ENCODE measurements at places on chromosomes 16 and 17.

DNA sequence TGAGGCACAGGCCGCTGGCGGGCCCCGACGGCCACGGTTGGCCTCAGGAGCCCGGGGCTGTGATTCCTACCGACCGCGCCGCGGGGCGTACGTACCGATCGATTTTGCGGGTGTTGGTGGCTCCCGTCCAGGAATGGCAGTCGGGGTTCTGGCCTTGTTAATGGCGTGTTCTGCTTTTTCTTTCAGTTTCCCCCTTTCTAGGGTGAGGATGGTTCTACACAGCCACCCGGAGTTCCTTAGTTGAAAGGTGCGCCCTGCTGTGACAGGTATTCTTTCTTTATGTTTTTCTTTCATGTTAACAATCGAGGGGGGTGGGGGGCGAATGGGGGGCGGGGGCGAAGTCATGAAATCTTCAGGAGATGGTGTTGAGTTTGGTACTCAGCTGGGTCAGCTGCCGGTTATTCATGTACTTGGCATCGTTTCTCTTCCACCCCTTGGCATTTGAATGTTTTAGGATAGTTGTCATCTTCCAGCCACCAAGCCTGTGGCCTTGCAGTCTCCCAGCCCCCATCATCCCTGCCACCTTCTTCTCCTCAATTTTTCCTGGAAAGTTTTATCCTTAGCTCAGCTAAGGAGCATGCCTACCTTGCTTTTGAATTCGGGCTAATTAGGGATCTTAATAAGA is 802 bp downstream of the CYLD start:
- H3K27me3 ChIP-seq, result no peaks in the 10 kb centered on the region
- no peaks in the 10 kb centered on the region for H3K36me3 ChIP-seq
- H3K27ac ChIP-seq, result no peak overlapping the region
- 0 out of 2 replicates have a peak, but pooled peaks cover 3% of the 10 kb centered on the region for H3K4me1 ChIP-seq

- H3K36me3 ChIP-seq, result peaks cover 74% of the 10 kb centered on the region
- H3K27ac ChIP-seq, result no peak overlapping the region
- peak; percentile 71 for DNase-seq
These were observed 7.5 kb upstream of the HSD3B7 start for GRCh38 chr16:30977502-30977901.

DNA sequence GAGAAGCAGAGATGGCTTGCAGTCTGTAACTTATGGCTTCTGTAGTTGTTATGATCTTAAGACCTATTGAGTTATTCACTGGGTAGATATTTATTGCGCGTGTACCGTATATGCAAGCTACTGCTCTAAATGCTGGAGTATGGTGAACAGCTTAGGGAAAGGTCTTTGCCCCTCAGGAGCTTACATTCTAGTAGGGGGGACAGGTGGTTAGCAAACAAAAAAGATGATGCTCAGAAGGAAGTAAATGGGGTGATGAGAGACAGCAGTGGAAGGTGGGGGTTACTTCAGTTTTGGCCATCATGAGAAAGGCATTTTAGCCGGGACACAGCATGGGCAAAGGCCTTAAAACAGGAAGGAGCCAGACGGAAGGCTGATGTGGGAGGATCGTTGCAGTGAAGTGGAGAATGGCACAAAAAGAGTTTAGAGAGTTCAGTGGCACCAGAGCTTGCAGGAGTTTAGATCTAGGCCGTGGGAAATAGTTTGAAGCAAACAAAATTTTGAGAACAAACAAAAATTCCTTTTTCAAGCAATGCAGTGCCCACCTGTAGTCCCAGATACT is 2.1 kb downstream of the ARMC7 start:
- H3K4me3 ChIP-seq, result no peak overlapping the region
- H3K36me3 ChIP-seq, result peaks cover 29% of the 10 kb centered on the region
- DNase-seq, result no peak
- no peak overlapping the region for H3K27ac ChIP-seq
- H3K4me1 ChIP-seq, result no peaks in the 10 kb centered on the region

GRCh38 chr17:57341611-57342540 is 85.6 kb downstream of the MSI2 start:
- peaks cover 7% of the 10 kb centered on the region for H3K36me3 ChIP-seq
- H3K27ac ChIP-seq, result no peak overlapping the region
- peaks cover 16% of the 10 kb centered on the region for H3K4me1 ChIP-seq
- H3K27me3 ChIP-seq, result no peaks in the 10 kb centered on the region
- peak overlapping the region; percentile 1 for H3K4me3 ChIP-seq
- no peak for DNase-seq

- H3K27ac ChIP-seq, result no peak overlapping the region
- peaks cover 4% of the 10 kb centered on the region for H3K36me3 ChIP-seq
- no peak for DNase-seq
These were observed 8.7 kb upstream of the RNF213 start for GRCh38 chr17:80251966-80252365.

GRCh38 chr17:82889496-82890338 is 49.9 kb upstream of the ZNF750 start:
- H3K27me3 ChIP-seq, result no peaks in the 10 kb centered on the region
- H3K36me3 ChIP-seq, result peaks cover 15% of the 10 kb centered on the region
- no peaks in the 10 kb centered on the region for H3K4me1 ChIP-seq

DNA sequence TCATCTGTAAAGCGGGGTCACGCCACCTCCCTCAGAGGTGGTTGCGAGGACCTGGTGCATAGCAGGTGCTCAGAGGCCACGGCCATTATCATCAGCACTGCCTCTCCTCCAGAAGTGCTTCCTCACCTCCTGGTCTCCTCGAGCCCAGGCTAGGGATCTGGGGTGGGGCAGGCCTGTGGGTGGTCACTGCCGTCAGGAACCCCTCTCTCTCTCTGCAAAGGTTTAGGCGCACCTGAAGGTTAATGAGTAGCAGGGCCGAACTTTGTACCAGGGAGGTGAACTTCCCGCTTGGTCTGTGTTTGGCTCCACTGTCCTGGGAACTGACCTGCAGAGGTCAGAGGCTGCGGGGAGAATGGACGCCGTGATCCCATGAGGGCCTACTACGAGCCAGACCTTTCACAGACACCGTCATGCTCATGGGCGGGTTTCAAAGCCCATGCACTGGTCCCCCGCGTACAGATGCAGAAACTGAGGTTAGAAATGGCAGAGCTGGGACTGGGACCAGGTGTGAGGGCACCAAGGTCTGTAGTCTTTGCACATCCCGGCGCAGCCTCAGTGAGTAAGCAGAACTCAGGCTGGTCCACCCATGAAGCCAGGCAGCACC is 13.8 kb downstream of the JUP start:
- no peak overlapping the region for H3K27ac ChIP-seq
- no peak overlapping the region for H3K4me3 ChIP-seq
- peaks cover 7% of the 10 kb centered on the region for H3K4me1 ChIP-seq
- H3K27me3 ChIP-seq, result no peaks in the 10 kb centered on the region

- DNase-seq, result no peak
- no peaks in the 10 kb centered on the region for H3K27me3 ChIP-seq
- no peak overlapping the region for H3K27ac ChIP-seq
These were observed 44.8 kb downstream of the CDYL2 start for GRCh38 chr16:80759419-80760162.

DNA sequence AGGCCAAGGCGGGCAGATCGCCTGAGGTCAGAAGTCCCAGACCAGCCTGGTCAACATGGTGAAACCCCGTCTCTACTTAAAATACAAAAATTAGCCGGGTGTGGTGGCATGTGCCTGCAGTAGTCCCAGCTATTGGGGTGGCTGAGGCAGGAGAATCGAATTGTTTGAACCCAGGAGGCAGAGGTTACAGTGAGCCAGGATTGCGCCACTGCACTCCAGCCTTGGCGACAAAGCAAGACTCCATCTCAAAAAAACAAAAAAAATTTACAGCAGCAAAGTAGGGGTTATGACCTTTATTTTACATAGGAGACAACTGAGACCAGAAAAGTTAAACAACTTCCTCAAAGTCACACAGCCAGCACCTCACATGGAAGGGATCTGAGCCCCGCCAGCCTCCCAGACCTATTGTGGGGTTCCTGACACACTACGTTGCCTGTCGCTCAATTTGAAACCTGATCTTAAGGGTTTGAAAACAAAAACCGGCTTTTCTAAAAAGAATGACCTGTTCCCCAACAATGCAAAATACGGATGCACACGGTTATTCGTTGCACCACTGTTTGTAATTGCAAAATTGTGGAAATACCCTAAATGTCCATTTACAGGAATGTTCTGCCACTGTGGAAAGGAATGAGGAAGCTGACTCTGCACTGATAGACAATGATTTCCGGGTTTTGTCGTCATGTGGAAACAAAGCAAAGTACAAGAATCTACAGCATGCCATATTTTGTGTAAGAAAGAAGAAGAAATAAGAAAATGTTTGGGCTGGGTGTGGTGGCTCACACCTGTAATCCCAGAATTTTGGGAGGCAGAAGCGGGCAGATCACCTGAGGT is 77.2 kb downstream of the CNGB1 start:
- no peaks in the 10 kb centered on the region for H3K36me3 ChIP-seq
- no peak overlapping the region for H3K27ac ChIP-seq
- peaks cover 3% of the 10 kb centered on the region for H3K4me1 ChIP-seq
- DNase-seq, result no peak

DNA sequence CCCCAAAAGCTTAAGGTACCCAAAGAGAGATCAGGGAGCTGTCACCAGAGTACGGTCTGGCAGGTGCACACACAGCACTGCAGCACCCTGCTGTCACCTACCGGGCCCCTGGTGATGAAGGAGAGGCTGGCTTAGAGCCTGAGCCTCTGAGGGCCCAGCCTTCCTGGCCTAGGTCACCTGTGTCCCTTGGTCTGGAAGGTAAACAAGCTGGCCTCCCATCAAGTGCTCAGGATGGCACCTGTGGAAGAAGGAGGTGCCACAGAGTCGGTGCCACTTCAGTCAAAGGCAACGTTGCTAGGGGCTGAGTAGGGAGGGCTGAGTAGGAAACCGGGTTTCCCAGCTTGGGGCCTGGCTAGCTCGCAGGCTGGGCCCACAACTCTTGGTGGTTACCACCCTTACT is 70.7 kb downstream of the COG7 start:
- no peaks in the 10 kb centered on the region for H3K36me3 ChIP-seq
- H3K27me3 ChIP-seq, result no peaks in the 10 kb centered on the region
- no peak overlapping the region for H3K27ac ChIP-seq
- H3K4me3 ChIP-seq, result no peak overlapping the region
- no peaks in the 10 kb centered on the region for H3K4me1 ChIP-seq

All from H9 (cell line).